ENCODE measurements at places on chromosomes 1 and 21.

GRCh38 chr1:21834094-21834493 lies 22.0 kb downstream of the LDLRAD2 start:
- DNase-seq: no peak

DNA sequence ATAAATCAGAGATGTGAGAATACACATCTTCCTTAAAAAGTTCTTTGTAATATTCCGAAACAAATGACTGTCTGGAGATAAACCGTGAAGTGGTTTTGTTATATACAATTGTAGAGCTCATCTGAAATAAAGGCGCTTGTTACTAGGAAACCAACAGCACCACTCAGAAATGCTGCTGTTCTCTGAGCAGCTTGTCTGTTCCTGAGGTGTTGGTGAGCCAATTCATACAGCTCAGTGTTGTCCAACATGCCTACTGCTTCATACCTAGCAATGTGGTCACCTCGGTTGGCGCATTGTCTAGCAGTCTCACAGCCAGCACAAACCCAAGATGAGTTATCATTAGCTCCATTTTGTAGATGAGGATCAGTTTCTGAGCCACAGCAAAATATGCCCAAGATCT lies 44.4 kb downstream of the GFI1 start:
- no peak for DNase-seq

DNA sequence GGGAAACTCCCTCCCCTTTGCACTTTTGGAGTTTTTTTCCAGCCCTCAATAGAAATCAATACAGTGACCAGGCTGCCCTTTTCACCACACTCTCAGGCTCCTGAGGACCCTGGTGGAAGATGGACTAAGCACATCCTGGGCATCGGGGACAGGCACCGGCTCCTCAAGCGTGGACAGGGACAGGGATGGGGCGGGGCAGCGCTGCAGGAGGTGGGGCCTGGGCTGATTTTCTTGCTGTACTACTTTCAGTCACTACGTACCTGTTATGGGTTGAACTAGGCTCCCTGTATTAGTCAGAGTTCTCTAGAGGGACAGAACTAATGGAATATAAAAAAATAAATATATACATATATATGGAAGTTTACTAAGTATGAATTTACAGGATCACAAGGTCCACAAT lies 2.5 kb downstream of the MX2 start:
- DNase-seq: no peak

- DNase-seq: no peak
These were observed 4.5 kb downstream of the DHCR24 start for GRCh38 chr1:54882519-54882918.

DNA sequence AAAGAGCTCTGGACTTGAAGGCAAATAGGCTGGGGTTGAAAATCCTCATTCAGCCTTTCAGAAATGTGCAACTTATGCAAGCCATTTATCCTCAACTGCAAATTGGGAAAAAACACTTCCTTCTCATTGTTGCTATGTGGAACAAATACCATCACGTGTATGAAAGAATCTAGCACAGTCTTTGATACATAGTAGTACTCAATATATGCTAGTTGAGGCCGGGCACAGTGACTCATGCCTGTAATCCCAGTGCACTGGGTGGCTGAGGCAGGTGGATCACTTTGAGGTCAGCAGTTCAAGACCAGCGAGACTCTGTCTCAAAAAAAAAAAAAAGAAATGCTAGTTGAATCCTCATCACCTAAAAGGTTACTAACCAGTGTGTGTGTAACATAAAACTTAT lies 8.2 kb downstream of the PI4KB start:
- no peak for DNase-seq

DNA sequence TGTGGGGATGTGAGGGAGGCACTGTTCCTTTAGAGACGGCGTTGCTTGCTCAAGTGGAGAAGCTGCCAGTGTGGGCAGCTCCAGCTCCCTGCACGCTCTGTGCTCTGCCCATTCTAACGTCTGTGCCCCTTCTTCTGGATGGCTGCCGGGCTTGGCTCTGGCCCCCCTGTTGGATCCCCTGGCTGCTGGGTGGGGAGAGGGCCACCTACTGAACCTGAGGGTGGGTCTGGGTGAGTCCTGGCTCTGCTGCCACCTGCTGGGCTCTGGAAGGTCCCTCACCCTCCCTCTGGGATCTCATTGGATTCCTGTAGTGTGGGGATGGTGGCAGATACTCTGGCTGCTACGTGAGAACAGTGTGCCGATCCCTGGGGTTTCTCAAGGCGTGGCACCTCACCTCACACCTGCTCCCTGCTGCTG lies 5.0 kb downstream of the PFKL start:
- DNase-seq: peak; percentile 51
